ENCODE measurements at places on chromosomes 1 and 21.
A peak's percentile ranks its signal among the peaks of the same experiment; 100 is the strongest.

DNA sequence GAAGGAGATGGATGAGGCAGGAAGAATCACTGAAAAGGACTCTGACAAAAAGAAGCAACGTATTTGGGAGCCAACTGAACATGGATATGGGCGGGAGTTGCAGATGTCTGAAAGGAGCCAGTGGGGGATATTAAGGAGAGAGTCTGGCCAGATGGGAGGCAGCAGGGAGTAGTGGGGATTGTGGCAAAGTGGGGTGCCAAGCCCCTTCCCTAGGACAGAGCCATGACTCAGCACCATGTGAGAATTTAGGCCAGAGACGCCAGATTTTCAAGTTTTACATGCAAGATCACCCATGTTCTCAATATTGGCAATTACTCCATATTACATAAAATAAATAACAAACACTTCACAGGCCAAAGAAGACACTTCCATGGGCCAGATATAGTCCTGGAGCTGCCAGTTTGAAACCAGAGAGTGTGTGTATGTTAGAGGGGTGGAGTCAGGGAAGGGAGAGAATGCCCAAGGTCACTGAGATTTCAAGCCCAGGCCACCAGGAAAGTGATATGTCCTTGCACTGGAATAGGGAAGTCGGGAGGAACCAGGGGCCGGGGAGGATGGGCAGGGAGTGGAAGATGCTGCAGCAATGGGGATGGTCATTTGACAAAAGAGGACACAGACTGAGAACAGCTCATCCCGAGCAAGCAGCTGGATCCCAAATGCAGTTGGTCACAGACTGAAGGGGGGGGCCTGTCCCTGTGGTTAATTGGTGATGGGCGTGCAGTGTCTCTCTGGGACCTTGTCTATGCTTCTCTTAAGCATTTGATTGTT is 23.5 kb downstream of the TMEM51 start:
- DNase-seq, result no peak

DNA sequence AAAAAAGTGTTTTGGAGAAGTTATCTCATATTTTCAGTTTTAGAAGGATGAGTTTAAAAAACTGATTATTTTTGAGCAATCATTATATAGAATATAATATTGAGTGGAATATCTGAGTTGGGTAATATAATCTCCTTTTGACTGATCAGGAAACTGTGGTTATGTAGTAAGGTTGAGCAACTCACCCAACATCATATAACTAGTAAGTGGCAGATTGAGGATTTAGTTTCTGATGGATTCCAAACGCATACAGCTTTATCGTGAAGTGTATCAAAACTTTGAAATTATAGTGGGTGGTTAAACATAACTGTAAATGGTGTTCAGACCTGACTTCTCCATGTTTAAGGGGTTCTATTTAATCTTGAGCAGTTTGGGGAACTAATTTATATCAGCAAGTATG is 98.6 kb downstream of the OLFM3 start:
- DNase-seq, result no peak

DNA sequence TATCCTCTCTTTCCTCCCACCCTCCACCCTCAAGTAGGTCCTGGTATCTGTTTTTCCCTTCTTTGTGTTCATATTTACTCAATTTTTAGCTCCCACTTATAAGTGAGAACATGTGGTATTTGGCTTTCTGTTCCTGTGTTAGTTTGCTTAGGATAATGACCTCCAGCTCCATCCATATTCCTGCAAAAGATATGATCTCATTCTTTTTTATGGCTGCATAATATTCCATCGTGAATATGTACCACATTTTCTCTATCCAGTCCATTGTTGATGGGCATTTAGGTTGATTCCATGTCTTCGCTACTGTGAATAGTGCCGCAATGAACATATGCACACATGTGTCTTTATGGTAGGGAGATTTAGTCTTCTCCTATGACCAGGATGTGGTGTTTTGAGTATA is 14.5 kb downstream of the OLIG2 start:
- DNase-seq, result no peak

DNA sequence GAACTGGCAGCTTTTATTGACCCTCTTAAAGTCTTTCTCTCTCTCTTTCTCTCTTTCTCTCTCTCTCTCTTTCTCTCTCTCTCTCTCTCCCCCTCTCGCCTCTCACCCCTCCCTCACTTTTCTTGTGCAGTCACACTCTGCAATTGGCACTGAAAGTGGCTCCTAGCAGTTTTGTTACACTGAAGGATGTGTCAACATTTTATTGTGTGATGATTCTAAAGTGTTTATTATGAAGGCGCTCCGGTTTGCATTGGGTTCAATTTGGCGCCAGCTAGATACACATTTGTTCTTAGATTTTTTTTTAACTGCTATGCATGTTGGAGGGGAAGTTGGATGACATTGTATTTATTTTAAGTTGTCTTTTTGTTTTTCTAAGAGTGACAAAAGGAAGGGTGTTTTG is 64.0 kb upstream of the CHRM3 start:
- DNase-seq, result no peak

- DNase-seq, result no peak
Measured at GRCh38 chr1:109995536-109995935, 11.0 kb downstream of the AHCYL1 start.

- peak; percentile 100 for DNase-seq
Measured at GRCh38 chr1:109197158-109198042, 16.3 kb upstream of the SARS1 start.

- no peak for DNase-seq
Measured at GRCh38 chr1:168861421-168862004, 132.5 kb upstream of the DPT start.

- DNase-seq, result no peak
Measured at GRCh38 chr1:16162163-16162822, 6.4 kb upstream of the EPHA2 start.

DNA sequence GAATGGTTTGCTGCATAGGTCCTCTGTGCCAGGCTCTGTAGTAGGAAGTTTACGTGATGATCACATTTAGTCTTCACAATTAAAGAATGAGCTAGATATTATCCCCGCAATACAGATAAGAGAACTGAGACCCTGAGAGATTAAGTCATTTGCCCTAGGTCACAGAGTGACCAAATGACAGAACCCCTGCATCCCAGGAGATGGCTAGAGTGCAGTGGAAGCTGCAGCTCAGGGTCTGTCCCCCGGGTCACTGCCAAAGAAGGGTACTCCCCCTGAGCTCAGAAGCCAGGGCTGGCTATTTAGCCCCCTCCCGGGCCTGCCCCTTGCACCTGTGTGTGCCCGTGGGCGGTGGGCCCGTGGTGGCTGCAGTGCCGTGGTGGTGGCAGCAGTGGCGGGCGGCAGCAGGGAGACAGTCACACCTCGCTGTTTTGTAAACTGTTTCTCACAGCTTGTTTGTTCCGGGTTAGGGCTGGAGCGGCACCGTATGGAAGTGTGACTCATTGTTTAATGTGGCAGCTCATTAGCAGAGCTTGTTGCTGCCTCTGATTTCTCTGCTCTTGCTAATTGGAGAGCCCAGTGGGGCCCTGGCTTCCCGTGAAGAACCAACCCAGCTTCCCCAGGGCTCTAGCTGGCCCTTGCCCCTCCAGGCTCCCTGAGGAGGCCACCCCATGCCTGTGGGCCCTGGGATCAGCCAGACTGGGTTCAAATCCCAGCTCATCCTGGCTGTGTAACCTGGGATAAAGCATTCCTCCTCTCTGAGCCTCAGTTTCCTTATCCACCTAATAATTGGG is 19.3 kb upstream of the FOXO6 start:
- DNase-seq, result no peak

- DNase-seq, result no peak
Measured at GRCh38 chr1:192628396-192629057, 7.4 kb upstream of the RGS13 start.

GRCh38 chr1:54054438-54054749 is 986 bp downstream of the TCEANC2 start:
- DNase-seq, result no peak

GRCh38 chr1:19533626-19534025 is 48.3 kb upstream of the CAPZB start:
- DNase-seq, result peak; percentile 5

DNA sequence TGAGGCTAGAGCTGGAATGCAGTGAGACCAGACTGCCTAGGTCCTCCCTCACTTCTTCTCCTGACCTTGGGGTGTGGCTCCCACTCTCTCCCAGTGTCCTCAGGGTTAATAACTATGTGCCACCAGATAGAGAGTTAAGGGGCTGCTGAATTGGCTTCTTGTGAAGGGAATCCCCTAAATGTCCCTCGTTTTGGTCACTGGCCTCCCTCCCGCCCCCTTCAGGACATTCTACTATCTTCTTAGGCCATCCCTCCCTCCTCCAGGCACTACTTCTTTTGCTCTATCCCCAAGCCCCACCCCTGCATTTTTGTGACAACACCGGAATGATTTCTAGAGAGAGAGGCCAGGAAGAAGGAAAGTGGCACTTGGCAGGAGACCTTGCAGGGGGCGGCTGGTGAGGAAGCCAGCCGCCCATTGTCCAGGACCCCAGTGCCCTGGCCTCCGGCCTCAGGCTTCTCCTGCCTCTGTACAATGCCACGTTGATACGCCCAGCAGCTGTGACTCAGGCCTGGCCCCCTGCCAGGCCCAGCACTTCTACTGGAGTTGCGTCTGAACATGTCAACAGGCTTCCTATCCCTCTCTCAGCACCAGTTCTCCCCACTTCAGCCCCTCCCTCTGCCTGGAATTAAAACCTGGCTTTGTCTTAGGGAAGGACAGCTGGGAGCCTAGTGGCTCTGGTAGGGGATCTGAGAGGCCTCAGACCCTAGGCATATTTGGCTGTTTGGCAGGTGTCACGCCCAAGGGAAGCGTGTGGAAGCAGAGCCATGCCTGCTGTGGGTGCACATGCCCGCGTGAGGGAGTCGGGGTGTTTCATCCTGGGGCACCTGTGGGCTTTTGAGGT is 9.1 kb downstream of the LMNA start:
- DNase-seq, result peak; percentile 98

GRCh38 chr1:203323587-203323986 is 18.3 kb downstream of the BTG2 start:
- no peak for DNase-seq

DNA sequence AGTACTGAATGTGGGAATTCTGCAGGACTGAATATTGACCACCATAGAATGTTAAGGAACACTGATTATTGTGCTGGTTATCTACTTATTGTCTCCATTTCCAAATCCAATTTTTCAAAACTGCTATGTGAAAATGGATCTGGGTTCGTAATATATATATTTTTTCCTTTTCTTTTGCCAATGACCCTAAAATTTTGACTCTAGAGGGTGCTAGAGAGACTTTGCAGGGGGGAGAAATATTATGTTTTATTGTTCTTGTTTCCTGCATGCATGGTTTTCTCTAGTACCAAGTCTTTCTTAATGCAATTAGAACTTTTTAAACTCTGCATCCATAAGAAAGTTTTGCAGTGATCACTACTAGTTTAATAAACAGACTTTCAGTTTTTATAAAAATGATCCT is 1256.9 kb downstream of the BRINP3 start:
- no peak for DNase-seq

GRCh38 chr1:196088541-196088940 is 519.7 kb downstream of the KCNT2 start:
- no peak for DNase-seq

DNA sequence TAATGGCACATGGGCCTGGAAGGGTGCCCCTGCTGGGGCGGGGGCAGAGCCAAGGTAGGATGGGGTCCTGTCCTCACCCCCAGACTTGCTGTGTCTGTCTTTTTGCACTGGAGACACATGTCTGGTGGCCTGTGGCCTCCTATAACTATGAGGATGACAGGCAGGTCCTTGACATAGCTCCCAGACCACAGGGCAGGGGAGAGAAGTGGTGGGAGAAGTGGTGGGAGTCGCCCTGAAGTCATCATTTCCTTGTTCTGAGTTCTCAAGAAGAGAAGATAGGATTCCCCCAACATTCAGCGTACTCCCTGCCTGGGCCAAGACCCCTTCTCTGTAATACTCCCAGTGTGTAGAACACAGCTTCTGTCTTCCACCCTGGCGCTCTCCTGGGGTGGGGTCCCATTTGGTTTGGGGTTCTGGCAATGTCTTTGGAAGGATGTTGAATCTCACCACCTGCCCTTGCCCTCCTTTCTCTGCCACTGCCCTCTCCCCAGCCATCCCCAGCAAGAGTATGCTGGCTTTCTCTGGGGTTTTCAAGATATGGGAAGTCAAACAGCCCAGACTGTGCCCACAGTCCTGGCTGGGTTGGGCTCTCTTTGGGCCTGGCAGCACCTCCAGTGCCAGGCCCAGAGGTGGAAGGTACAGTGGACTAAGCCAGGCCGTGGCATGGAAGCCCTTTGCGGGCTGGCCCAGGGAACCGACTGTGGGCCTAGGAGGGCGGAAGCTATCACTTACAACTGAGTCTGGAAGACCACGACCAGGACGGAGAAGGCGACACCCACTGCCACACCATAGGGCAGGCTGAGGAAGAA is 19.4 kb downstream of the SLC26A9 start:
- no peak for DNase-seq

GRCh38 chr1:246769306-246769705 is 45.1 kb downstream of the SCCPDH start:
- peak; percentile 78 for DNase-seq

DNA sequence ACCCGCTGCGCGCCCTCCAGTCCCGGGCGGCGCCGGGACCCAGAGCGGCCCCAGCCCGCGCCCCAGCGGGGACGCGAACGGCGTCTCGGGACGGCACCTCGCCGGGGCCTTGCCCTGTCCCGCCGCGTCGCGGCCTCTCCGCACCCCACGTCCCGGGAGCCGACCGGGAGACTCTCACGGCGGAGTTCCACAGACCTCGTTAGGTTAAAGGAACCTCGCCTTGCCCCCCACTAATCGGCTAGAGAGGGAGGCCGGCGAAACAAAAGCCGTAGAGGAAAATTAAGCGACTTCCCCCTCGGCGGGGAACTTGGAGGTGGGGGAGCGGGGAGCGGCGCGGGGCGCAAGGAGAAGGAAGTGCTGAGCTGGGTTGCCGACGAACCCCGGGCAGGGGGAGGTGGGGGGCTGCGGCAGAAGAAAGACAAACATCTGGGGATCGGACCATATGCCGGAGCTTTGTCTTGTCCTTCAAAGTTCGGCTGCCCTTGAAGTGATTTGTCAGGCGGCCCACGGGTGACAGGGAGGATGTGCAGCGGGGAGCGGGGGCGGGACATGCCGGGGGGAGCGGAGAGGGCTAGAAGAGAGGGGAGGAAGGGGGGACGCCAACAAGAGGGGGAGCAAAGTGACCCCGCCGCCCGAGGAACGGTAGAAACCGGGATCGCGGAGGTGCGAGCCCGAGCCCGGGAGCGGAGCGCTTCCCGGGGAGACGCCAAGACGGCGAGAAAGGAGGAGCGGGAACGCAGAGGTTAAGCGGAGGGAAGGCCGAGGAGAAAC is 120.0 kb upstream of the RRP15 start:
- peak; percentile 39 for DNase-seq

DNA sequence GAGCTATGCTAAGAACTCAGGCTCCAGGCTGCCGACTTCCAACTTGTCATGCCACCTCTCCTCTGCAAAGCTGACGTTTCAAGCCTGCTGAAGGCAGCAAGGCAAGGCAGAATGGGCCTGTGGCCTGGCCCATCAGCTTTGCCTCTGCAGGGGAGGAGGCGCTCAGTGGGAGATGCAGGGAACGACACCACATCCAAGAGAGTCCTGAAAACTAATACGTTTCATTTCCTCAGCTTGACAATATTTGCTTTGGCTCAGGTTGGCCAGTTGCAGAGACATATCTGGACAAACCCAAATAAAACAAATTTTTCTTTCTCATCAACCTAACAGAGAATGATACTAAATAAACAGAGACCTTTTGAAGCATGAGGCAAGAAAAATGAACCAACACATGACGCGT is 35.3 kb downstream of the BEND5 start:
- no peak for DNase-seq

- peak; percentile 16 for DNase-seq
Measured at GRCh38 chr1:64936956-64937355, 29.4 kb downstream of the JAK1 start.

- no peak for DNase-seq
Measured at GRCh38 chr1:35563166-35563565, 5.6 kb downstream of the NCDN start.
